ENCODE measurements at places on chromosomes 6 and 20.

DNA sequence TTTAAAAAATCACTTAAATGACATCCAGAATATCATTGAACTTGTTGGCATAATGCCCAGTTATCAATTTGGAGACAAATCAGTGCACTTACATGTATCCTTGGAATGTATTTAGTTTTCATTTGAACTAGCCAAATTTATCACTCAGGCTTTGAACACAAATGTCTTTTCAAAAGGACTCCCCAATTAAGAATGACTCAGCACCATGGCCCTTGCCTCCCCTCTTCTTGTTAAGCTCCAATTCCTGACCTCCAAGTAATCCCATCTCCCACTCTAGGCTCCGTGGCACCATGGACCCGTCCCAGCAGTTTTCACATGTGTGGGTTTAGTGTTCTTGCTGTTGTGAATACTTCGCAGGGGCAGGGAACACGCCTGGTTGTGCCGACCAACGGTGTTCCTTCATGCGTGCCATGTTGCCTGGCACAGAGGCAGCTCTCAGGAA, 2.7 kb downstream of the AKAP12 start:
- DNase-seq = peak; percentile 18

DNA sequence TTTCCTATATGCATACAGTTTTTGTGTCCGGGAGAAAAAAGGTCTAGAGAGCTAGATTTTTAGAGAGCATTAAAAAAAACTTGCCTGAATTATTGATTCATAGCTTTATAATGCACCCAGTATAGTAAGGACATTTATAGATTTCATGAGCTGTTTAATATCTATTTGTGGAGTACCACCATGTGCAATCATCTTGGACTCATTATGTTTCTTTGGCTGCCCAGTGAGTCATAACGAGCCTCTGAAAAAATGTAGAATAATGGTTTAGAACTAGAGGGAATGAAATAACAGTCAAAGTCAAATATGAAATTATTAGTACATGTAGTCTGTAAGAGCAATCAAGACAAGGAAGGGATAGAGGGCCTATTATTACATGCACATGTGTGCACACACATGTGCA, 350.0 kb downstream of the CD83 start:
- DNase-seq = no peak

DNA sequence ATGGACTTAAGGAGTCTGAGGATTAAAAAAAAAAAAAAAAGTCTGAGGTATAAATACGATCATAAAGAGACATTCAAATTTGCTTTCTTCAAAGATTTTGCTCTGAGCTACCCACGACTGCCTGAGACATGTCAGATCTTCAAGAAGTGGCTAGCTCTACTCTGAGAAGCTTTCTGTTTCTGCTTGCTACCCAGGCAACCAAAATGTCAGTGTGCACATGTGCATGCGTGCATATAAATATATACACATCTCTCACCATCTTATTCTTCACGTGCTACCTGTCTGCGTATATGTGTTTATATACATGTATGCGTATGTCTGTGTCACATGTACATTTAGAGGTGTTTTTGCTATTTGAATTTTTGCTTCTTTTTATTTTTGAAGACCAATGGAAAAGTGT, 299.6 kb upstream of the STXBP5 start:
- DNase-seq = no peak

GRCh38 chr20:1900321-1900801, 5.2 kb downstream of the SIRPA start:
- peak; percentile 87 for DNase-seq

DNA sequence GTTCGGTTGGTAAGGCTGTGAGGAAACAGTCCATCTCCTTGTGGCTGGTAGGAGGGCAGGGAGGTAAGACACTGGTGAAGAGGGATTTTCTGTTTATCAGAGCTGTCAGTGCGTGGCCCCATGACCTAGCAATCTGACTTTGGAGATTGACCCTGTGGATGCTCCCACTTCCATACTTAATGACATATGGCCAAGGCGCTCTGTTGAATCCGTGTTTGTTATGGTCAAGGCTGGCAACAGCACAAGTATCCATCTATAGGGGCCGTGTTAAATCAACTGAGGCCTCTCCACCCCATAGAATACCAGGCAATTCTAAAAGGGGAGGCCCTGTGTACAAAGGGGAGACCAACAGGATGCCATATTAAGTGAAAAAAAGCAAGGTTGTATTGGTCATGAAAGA, 25.6 kb upstream of the FOXC1 start:
- DNase-seq = no peak

DNA sequence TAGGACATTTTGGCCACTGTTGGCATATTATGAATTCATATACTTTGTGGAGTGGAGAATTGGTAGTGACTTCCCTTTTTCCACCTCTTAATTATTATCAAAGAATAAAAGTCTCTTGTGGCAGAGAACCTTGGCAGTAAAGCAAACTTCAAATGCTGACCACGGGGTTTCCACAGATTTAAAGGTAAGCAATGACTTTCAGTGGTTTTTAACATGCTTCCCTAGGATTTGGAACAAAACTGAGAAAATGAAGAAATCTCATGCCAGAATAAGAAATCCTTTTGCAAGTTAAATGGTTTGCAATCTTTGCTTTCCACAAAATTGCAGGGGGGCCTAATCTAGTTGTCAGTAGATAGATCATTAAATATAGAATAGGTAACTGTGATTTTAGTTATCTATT, 2.0 kb upstream of the SDC4 start:
- no peak for DNase-seq

DNA sequence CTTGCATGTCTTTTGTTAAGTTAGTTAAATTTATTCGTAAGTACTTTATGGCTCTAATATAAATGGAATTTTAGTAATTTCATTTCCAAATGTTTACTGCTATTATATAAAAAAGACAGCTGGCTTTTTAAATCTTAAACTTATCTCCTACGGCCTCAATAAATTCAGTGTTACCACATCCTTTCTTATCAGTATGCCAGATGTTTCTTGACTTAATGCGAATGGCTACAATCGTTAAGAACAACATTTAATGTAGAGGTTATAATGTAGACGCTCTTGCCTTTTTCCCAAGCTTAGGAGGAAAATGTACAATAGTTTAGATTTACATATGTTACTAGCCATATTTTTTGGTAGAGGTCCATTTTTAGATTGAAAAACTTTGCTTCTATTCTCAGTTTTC, 659.4 kb downstream of the TENT5A start:
- DNase-seq = no peak

DNA sequence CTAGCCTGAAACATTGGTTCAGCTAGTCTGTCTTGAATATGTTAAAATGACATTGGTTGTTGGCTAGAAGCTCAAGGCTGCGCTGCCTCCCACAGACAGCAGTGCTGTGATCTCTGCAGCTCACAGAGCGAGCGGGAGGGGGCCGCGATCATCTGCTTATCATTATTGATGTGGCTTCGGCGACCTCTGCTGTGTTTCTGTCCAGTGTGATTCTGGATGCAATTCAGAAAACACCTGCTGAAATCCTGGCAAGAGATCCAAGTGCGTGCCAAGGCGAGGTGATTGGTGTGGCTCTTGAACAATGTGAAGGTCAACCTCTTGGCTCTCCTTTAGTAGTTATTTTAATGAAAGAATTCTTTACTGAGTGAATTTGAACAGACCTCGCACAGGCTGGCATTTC, 142.3 kb upstream of the SASH1 start:
- no peak for DNase-seq

DNA sequence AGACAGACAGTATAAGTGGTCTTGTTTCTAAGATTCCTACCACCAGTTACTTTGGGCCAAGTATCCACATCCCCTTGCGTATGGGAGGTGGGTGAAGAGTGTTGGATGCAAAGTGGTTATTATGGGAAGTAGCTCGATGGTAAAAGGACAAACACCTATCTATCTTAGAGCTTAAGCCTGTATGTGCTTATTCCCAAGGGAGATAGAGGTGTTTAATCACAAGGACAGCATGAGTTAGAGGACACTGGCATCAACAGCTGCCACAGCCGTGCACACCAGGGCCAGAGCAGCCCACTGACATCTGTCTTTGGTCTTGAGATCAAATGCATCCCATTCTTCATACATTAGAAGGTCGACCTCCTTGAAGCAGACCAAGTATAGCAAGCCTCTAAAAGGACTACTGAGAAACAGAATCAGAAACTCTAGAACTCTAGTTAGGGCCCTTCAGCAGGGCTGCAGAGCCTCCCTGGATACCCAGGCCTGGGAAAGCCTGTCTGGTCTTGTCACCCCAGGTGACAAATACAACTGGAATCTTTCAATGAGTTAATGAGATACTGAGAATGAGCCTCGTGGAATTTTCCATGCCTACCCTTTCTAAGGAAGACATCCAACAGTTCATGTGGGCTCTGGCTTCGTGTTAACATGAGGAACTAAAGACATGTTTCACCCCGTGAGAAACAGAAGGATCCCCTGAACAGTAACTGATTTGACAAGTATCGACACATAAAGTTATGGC, 28.7 kb downstream of the TXNDC5 start:
- DNase-seq = no peak
